ENCODE measurements at places on chromosomes 6 and 20.

DNA sequence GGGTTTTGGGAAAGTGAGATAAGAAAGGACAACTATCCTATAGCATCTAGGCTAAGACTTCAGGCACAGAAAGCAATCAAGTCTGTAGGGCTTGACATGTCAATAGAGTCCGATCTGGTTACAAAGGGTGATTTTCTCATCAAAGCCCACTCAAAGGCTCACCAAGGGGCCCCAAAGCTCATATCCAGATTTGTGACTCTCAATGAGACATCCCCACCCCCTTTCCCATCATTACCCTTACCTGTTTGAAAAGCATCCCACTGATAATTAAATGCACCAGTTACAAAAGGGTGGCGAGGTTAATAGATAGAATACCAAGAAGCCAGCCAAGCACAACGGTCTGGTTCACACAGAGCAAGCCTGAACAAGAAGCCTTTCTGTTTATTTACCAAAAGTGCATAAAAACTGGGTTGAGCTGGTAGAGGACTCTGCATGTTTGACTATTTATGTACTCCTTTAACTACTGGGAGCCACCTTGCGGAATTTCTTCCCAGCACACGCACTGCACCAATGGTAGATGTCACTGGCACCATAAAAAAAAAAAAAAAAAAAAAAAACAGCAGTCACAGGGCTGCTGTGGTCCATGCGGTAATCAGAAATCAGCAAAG lies 6.1 kb downstream of the JAG1 start:
- DNase-seq: no peak

DNA sequence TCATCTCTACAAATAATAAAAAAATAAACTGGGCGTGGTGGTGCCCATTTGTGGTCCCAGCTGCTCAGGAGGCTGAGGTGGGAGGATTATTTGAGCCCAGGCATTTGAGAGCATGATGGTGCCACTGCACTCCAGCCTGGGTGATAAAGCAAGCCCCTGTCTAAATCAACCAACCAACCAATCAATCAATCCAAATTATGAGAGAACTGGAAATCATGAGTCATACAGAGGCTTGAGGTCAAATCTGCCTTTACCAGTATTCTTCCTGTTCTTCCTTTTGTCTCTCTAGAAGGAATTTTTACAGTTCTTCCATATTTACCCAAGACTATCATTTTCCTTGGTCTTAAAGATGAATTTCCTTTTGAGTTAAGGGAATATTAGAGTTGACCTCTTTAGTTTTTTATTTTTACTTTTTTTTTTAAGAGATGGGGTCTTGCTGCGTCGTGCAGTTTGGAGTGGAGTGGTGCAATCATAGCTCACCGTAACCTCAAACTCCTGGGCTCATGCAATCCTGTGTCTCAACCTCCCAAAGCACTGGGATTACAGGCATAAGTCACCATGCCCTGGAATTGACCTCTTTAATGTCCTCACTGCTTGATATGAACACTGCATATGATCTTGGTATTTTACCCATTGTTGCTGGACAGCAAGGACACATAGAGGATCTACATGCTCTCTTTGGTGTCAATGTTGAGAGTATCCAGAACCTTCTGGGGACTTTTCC lies 44.1 kb upstream of the TXNDC5 start:
- DNase-seq: no peak

- DNase-seq: no peak
These were observed 472.1 kb upstream of the MARCKS start for GRCh38 chr6:113385020-113385431.

GRCh38 chr6:118644007-118644406 lies 7.4 kb downstream of the CEP85L start:
- no peak for DNase-seq

- no peak for DNase-seq
These were observed 38.5 kb upstream of the NAA20 start for GRCh38 chr20:19978511-19979210.

- DNase-seq: no peak
These were observed 26.5 kb downstream of the LBP start for GRCh38 chr20:38372806-38373205.

DNA sequence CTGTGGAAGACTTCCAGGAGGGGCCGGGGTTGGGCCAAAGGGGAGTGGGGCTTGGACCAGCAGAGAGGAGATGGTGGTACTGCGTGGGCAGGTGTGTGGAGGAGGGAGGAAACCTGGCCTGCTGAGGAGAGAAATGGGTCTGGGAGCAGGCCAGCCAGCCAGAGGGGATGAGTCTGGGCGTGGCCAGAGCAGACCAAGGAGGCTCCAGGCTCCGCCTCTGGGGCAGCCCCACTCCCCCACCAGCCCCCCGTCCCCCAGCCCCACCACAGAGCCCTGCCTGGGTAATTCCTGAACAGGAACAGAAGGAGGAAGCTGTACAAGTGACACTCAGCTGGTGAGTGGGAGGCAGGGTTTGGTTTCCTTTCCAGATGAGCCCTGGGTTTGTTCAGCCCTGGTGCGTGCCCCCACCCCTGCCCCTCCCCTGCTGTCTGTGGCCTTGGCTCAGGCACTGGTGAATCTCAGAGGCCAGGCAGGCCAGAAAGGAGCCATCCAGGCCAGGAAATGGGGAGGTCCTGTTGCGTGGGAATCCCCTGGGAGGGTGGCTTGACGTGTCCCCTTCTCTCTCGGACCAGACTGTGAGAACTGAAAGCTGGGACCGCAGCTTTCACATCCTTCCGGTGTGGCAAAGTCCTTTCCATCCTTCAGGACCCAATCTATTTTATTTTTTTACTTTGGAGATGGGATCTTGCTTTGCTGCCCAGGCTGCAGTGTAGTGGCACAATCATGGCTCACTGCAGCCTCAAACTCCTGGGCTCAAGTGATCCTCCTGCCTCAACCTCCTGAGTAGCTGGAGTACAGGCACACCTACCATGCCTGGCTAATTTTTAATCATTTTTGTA lies 9.4 kb upstream of the SRC start:
- DNase-seq: peak; percentile 72

DNA sequence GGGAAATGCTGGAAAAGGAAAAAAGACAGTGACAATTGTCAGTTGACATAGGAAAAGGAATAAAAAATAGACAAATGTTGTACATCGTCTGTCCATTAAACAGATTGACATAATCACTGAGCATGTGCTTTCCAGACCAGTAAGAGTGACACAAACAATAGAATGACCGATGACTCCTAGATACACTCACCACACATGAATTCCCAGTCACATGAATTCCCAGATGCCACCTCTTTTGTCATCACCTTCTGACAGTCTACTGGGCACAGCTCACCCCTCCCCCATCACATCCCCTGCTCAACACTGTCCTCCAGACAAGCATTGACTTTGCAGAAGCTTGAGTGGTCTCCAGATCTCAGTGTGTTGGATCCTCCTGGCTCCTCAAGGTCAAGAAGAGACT lies 25.9 kb downstream of the POM121L2 start:
- no peak for DNase-seq
